NCI-H774 (cell line): ENCODE measurements at places on chromosomes 1 and 21.

- DNase-seq, result peak; percentile 1
Measured at GRCh38 chr21:21921410-21922232, 923.4 kb downstream of the NCAM2 start.

GRCh38 chr1:96329121-96329520 is 392.5 kb upstream of the PTBP2 start:
- DNase-seq, result no peak

DNA sequence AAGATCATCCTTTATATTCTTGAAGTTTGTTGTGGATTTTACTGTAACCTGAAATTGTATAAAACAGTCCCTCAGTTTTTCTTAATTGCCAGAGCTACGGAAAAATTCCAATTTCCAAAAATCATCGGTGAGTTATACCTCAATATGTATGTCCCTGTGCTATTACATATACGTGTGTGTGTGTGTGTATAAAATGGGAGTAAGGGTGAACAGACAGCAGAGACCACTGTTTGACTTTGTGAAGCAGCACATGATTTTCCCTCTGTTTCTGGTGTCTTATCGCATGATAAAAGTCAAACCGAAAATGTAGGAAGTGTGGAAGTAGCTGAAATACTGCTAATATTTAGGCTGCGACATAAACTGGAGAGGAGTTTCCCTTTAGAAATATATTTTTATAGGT is 1.2 kb downstream of the OR2T1 start:
- no peak for DNase-seq

DNA sequence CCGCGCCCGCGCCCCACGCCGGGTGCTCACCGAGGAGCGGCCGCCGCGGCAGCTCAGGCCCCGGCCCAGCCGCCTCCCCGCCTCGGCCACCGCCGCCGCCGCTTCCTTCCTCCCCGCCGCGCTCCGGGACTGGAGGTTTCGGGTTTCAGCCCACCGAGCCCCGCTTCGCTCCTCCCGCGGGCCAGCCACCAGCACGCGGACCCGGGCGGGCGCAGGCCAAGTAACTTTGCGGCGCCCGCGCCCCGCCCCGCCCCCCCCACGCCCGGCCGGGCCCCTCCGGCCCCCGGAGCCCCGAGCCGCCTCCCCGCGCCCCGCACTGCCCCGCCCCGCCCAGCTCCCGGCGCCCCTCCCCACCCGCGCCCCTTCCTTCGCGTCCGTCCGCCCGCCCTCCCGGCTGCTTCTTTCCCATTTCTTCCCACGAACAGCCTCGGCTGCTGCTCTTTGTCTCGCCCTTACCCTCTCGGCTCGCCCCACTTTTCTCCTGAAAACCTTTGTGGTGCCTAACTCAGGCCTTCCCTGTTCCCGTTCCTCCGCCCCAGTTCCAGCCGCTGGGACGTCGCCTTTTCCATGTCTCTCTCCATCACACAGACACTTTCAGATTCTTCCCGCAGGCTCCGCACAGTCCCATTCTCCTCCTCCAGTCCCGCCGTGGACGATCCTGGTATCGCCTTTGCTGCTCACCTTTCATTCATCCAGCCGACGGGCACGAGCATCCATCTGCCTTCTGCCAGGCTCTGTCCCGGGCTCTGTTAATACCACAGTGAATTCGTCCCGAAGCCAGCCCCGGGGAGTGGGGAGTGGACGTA is at the start of gene GPR161:
Gene GPR161, minus strand, starts transcription at position 222 of the 806 bp plus-strand sequence. CDS start 32,080 bp downstream, outside the sequence.
- peak; percentile 20 for DNase-seq

DNA sequence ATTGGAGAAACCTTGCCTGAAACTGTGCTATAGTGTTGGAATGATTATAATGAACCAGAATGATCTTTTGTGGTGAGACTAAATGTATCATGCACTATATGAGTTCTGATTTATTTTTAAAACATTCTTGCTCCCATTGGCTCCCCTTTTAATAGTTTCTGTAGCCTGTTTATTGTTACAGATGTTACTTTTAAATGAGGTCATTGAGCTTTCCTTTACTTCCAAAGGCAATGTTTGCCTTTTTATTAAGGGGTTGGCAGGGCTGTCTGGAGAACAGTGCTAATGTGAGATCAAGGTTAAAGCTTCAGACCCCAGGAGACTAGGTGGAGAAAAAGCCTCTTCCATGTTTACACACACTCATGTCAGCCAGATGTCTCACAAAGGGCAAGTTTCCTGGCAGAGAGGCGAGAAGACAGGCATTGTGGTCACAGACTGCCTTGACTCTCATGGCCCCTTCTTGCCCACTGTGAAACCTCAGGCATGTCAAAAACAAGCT is 120.6 kb upstream of the RAVER2 start:
- no peak for DNase-seq

DNA sequence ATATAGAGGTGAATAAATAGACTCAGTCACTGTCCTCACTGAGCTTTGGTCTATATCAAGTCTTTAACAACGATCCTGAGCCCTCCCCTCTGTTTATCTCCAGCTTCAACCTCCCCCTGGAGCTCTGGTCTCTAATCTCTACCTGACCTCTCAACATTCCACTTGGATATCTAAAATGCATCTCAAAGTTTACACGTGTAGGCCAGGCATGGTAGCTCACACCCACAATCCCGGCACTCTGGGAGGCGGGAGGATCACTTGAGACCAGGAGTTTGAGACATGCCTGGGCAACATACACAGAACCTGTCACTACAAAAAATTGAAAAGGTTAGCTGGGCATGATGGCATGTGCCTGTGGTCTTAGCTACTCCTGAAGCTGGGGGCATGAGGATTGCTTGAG is 53.4 kb downstream of the GADD45A start:
- no peak for DNase-seq

GRCh38 chr21:34203851-34204420 is 130.6 kb downstream of the MRPS6 start:
- no peak for DNase-seq

DNA sequence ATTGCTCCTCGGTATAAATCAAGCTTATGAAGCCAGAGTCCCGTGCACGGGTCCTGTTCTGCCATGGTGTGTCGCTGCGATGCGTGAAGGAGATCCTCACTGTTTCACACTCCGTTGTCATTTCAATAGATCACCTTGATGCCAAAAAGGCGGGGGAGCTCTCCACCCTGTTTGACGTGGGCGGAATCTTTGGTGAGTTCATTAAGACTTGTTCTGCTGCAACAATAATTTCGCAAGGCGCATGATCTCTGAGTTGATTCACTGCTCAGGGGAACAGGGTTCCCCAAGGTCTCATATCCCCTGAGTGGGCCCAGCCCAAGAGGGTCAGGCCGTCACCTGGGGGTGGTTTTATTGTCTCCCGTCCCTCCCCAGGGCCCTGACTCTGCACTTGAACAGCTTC is 50.0 kb downstream of the SLC37A1 start:
- no peak for DNase-seq
